ENCODE measurements at places on chromosomes 12 and 14. TPM values are rescaled to one million over a fixed set of nuclear protein-coding genes. Genes with fewer than 3 reads are reported as not detected.

DNA sequence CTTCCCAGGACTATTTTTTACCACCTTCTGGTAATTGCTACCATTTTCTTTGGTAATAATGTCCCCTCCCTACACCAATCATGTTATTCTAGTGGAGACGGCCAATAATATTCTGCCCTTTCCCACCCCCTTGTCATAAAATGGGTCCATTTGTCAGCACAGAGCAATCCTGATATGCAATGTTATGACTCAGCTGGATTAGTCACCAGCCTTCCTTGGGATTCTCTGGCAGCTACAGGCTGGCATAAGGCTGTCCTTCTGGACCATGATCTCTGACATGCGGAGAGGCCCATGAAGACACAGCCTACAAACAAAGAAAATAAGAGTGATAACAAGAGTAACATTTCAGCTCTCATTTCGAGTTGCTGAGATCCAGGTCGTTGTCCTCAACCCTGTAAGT, 222.0 kb upstream of the CPNE8 start:
- DNase-seq, result no peak

DNA sequence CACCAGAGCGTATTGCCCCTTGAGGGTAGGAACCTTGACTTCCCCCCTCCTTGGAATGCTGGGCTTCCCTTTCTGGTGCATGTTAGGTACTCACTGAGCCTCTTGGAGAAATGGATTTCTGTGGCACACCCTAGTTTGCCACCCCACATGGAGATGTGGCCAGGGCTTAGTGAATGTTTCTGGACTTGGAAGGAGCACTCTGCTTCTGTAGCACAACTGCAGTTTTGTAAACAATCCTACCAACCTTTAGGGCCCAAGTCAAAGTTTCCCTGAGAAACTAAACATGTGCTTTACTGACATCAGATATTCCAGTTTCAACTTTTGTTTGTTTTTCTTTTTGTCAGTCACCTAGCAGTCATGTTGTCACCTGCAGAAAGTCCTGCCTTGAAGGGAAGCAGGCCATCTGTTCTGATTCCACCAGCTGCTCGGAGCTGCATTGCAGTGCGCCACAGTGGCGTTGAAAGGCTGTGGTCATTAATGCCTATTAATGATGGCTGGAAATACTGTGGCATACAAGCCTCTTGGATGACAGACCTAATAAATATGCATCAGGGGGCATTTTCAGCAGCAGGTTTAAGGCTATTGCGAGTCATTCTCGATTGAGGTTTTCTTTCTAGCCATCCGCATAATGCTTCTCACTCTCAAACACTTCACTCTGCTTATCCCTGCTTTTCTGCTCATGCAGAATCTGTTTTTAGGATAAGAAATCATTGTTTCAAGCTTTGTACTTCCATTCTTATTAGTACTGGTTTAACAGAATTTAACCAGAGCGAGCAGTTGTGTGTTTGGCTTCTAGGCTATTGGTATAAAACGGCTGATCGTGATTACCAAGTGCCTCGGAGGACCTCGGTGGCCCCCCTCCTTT, 7.8 kb downstream of the PELI2 start:
- DNase-seq, result no peak

NPFF gene
- not detected for total RNA-seq

KRT77 gene
- not detected for total RNA-seq
